Hematopoietic multipotent progenitor cell treated with erythropoietin and hydrocortisone succinate and interleukin-3 and kit ligand, for 4 days (in vitro differentiated cells): ENCODE measurements at places on chromosomes 3 and 15.

- no peak for DNase-seq
Observed at GRCh38 chr15:62075595-62076277, 9.0 kb downstream of the C2CD4A start.

DNA sequence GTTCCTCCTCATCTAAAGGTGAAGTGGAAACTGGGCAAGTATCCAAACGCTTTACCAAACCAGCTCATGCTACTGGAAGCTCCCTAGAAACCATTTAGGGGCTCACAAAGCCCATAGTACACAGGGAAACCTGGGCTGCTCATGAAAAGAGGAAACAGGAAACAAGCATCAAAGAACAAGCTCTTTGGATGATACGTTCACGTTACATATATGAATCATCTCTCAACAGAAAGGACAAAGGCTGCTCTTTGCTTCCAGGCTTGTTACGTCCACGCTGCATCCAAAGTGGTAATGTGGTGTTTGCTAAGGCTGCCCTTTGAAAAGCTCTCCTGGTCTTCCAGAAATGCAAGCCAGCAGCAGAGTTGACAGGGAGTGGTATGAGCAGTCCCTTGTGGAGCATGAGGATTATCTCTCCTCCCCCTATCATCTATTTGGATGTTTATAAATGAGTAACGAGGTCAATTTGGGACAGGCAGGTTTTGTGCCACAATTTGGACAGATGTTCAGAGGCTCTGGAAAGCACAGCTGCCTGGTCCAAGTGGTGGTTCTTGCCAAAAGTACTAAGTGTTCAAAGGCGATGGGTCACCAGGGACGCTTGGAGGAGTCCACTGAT is 98.0 kb upstream of the RORA start:
- DNase-seq: no peak

DNA sequence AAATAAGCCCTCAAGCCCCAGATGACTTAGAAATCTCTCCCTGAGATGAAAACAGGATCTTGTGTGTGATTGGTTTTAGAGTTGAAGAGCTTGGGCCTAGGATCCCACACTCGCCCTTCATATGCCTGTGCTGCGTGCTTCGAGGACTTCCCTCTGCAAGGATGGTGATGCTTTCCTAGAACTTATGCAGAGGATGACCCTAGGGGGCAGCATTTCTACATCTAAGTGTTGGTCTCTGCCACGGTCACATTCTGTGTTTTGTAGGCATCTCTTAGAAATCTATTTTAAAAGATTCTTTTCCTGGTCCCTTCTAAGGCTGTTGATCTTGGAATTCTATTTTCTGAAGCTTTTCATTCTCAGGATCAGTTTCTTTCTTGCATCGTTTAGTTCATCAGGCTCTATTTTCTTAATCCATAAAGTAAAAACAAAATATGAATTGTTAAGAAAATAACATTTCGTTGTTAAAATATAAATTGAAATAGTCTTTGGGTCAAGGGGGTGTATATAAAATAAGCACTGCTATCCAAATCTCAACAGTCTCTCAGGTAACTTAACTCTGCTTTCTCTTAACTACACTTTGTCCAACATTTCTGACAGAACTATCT is 45.7 kb downstream of the WDR76 start:
- DNase-seq: peak; percentile 82

GRCh38 chr15:83555383-83555782 is 98.5 kb upstream of the ADAMTSL3 start:
- DNase-seq: peak; percentile 47

DNA sequence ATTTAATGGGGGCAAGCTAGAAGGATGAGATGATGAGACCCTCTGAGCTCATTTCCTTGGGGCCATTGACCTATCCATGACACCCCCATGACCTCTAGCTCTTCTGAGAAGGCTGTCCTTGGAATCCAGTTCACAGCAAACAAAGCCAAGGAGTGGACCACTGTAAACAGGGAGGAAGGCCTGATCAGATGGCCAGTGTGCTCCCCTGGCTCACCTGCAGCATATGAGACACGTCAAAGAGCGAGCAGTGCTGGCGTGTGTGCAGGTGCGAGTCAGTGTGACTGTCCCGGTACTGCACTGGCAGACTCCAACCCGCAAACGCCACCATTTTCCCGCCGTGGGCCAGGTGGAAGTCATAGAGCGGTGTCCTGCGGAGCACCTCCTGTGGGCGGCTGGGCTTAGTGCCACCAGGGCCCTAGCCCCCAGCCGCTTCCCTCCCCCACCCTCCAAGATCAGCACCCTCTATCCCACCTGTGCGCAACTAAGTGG is 339 bp downstream of the AMT start:
- DNase-seq: no peak

DNA sequence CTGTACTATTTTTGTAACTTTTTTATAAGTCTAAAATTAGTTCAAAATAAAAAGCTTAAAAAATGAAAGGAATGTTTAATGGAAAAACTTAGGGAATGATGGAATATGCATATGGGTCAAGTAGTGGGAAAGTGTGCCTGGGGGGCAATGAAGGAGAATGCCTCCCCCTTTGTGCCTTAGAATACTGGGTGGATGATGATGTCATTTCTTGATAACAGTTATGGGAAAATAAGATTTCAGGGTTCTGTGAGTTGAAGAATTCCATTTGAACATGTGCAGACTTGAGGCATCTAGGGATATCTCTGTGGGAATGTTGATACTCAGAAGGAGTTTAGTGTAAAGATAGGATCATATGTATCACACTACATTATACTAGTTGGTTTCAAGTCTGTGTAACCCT is 13.8 kb downstream of the WDR93 start:
- DNase-seq: no peak

- DNase-seq: peak; percentile 28
Observed at GRCh38 chr3:114739627-114740026, 407.5 kb downstream of the ZBTB20 start.

DNA sequence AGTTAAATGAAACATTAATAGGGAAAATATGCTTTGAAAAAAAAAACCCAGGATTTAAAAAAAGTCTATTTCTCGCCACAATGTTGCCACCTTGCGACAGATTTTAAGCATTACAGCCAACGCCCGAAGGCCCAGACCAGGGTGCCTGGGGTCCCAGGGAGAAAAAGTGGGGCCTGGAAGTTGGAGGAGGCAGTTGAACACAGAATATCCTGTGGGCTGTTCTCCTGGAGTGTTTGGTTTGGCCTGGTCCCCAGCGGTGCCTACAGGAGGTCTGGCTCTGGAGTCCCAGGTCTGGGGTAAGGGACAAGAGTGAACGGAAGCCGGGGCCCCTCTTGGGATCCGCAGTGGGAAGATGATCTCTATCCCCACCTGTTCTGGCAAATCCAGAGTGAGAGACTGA is 3.4 kb downstream of the RNU6-1 start:
- DNase-seq: peak; percentile 79

DNA sequence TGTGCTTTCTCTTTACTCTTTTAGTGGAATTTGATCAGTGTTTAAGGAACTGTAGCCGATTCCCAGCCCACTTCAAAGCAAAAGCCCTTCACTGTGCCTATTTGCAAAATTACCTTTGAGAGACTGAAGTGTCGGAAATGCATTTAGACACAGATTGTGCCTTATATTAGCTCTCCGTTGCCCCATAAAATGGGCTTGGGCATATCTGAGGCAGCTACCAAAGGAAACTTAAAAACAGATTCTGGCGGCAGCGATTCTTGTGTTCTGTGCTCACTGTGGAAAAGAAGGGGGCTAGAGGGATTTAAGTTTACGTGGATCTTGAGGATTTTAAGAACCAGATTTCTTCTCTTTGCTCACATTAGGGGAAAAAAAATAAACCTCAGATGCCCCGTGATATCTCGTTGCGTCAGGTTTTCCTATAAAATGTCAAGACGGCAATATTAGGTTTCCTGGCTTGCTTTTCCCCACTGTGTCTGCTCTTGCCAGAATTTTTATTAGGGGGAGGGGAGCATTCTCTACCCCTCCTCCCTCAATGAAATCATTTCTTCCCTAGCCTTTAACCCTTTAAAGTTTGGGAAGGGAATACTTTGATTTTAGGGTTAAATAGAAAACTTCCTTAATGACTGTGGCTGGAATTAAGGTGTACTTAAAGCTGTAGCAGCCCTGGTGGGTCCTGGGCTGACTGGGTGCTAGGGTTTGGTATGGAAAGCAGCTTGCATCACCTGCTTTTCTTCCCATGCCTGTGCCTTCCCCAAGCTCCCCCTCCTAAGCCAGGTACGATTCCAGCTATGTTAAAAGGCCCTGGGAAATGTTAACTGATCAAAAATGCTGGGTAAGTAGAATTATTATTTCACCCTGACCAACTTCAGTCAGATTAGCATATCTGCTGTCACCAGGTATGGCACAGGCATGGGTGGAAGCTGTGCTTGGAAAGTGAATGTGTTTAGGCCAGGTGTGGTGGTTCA is 73.8 kb downstream of the SMAD3 start:
- DNase-seq: no peak

DNA sequence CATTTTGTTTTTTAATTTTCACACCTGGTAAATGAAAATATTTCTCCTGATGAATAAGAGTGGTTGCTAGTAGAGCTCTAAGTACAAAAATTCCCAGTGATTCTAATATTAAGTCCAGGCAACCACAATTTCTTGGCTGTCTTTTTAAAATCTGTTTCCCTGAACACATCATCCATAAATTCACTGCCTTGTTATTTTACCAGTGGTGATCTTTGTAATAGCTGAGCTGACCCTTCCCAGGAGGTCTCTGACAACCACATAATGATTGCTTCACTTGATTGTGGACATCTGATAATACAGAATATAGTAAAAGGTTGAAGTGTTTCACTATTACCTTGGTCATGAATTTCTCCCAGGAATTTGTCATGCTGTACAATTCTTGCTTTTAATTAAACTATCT is 13.9 kb upstream of the TOP2B start:
- DNase-seq: no peak

- no peak for DNase-seq
Observed at GRCh38 chr15:43505738-43506137, 11.7 kb upstream of the MAP1A start.

DNA sequence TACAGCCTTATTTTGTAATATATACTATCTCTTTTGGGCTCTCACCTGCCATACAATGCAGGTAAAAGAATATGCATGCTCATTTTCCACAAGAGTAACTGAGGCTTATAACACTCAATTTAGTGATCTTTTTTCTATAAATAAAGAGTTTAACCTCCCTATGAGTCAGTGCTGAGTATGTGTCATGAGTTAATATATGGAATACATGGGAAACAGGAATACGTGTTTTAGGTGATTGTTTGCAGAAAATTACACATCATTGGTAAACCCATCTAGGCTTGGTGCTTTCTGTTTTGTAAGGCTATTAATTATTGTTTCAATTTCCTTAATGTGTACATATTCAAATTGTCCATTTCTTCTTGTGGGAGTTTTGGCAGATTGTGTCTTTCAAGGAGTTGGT is 411.3 kb downstream of the GRM7 start:
- DNase-seq: no peak

- no peak for DNase-seq
Observed at GRCh38 chr3:172991424-172991996, 149.5 kb downstream of the SPATA16 start.

- no peak for DNase-seq
Observed at GRCh38 chr15:22863356-22863755, 24.9 kb downstream of the NIPA2 start.

GRCh38 chr3:189636048-189636447 is 4.9 kb downstream of the TP63 start:
- DNase-seq: no peak

GRCh38 chr3:191518861-191519260 is 57.9 kb downstream of the PYDC2 start:
- no peak for DNase-seq

GRCh38 chr3:86948822-86949221 is 42.1 kb downstream of the VGLL3 start:
- DNase-seq: no peak

DNA sequence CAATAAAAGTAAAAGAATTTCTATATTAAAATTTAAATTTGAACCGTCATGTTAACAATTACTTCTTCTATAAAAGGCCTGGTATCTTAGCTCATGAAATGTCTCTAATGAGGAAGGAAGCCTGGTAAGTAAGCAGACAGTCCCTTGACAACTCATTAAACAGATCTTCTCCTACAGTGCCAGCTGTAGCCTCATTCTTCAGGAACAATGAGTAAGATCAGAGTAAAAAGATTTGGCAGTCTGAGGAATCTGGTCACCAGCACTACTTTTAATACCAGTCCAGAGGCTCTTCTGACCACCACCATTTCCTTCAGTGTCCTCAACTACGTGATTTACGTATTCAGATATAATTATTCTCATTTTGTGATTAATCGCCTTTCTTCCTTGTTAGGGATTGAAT is 955.0 kb upstream of the ALCAM start:
- no peak for DNase-seq

DNA sequence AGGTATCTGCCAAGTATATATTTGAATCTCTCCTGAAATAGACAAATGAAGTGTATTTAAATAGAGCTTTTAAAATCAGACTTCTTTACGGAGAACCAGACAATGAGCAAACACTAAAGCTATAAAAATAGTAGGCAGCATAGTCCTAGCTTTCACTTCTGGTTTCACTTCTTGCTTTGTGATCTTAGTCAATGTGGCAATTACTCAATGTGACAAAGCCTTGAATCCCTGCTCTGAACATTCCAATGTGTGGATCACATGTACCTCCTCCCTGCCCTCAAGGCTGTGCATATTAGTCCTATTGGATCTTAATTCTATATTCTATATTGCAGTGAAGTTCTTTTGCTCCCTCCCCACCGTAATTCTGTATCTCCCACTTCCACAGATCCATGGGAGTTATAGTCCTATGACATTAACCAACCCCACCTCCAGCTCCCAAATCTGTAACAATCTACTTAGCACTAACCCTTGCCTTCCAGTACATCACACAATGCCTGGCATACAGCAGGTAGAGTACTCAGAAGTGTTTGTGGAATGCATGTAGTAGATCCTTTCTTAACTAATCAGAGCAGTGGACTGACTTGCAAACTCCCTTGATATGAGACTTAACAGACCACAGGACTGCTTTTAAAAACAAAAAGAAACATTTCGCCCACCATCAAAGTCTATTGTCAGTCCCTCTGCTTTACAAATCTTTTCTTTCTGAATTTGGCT is 24.3 kb upstream of the CP start:
- no peak for DNase-seq

DNA sequence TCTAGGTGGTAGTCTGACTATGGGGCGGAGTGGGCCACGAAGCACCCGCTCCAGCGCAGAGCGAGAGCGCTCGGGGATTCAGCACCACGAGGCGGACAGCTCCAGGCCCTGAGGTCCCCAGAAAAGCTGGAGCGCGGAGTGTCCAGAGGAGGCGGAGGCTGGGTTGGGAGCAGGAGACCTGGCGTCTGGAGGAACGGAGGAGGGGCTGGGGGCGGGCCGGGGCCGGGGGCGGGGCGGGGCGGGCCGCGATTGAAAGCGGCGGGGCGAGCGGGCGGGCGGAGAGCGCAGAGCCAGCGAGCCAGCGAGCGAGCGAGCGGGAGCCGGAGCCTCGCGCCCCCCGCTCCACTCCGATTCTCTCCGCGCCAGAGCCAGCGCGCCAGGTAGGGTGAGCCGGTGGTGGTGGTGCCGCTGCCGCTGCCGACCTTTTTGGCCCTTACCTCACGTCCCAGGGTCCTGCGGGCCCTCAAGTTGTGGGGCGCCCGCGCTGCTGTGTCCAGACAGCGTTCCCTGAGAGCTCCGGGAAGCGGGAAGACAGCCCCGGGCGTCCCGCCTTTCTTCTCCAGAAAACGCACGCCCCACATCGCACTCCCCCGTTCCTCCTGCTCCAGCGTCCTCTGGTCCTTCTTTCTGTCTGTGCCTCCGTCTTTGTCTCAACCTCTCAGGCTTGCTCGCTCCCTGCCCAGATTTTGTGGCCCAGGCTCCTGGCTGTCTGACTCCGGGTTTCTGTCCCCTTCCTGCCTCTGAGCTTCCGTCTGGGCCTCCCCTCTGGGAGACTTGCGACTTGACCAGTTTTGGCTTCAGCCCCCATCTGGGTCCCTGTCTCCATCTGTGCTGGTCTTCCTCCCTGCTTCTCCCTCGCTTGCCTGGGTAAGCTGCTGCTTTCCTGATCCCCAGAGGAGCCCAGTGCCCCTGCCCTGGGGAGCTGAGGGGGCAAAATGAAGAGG is at the start of gene GRM2:
Gene GRM2 (plus strand): TSS at position 281 of the 944 bp plus-strand sequence. CDS start 1,916 bp downstream, outside the sequence.
- DNase-seq: peak; percentile 80
